ENCODE measurements at places on chromosomes 2 and 18. TPM values are rescaled to one million over a fixed set of nuclear protein-coding genes. Genes with fewer than 3 reads are reported as not detected.

DNA sequence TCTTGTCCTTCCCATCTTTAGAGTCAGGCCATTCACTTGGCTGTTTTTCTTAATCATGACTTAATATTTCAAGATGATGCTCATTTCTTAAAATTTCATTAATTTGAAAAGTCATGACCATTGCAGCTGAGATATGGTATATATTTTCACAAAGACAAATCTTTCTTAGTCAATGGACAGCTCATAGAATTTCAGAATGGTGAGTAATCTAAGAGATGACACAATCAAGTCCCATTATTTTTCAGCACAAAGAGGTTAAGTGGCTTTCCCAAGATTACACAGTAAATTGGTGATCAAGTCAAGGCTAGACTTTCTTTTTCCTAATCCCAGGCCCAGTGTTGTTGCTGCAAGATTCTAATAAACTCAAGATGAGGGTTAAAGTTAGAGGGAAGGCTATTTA lies 34.4 kb upstream of the NT5C1B start:
- peak; percentile 68 for DNase-seq

- DNase-seq: no peak
Measured at GRCh38 chr2:64204703-64205102, 60.5 kb upstream of the PELI1 start.

SLC4A5 gene
- 0.45 TPM for total RNA-seq

- DNase-seq: no peak
Measured at GRCh38 chr2:84851876-84852275, 29.0 kb downstream of the TRABD2A start.

- peak; percentile 15 for DNase-seq
Measured at GRCh38 chr2:142756430-142756829, 121.0 kb upstream of the KYNU start.

Measured in fibroblast of the aortic adventitia (primary cell).